A549 treated with CpdA at 1 μM for 4 hours (cell line): ENCODE measurements at places on chromosomes 5 and 9. TPM values are rescaled to one million over a fixed set of nuclear protein-coding genes. Genes with fewer than 3 reads are reported as not detected.

The ANKRD18A gene
- total RNA-seq, result 6.6 to 15.7 TPM (median 10.5 TPM) in 5 replicates

The PCDHB10 gene
- 0.03 to 0.06 TPM in 2 of 5 replicates, not detected in the others for total RNA-seq

The C5orf22 gene
- 11.0 to 14.7 TPM (median 12.3 TPM) in 5 replicates for total RNA-seq

The NEUROG1 gene
- total RNA-seq, result not detected in 5 replicates

The ANXA1 gene
- 1,126 to 1,299 TPM (median 1,234 TPM) in 5 replicates for total RNA-seq

The PCDHB13 gene
- 0.02 to 0.08 TPM (median 0.07 TPM) in 5 replicates for total RNA-seq

The ENHO gene
- 1.3 to 2.3 TPM (median 2.0 TPM) in 5 replicates for total RNA-seq
